ENCODE measurements at places on chromosomes 2 and 18. TPM values are rescaled to one million over a fixed set of nuclear protein-coding genes. Genes with fewer than 3 reads are reported as not detected.

DNA sequence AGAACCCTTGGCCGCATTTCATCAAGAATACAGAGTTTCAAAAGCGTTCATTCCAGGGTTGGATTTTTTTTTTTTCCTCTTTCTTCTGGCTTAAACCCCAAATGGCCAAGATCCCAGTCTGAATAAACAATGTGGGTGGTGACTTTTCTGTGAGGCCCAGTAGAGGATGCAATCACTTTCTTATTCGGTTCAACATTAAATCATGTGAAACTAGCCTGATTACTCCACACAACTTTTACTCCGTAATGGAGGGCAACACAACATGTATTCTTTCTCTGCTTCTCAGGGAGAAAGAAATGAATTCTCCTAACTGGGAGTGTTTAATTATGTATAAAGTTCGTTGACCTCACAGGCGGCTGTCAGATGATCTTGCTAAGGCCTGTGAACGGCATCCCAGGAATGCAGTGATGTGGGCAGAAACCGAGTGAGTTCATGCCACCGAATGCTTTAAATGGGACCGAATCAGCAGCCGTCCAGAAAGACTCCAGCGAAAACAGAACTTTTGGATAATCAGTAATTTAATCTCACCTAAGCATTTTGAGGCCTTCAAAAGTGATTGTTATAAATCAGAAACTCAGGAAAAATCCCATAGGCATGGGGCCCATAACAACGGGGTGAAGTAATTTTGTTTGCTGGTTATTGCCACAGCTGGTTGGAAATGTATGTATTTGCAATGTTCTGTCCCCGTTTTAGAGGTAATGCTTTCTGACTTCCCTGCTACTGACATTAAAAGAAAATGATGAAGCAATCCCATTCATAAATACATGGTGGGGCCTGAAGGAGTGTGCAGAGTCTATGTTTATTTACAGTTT, 81.5 kb downstream of the BCL2 start:
- peak; percentile 51 for DNase-seq

The TFCP2L1 gene
- total RNA-seq = 1.6 TPM

- no peak for DNase-seq
Observed at GRCh38 chr2:136060416-136060815, 57.5 kb downstream of the CXCR4 start.

DNA sequence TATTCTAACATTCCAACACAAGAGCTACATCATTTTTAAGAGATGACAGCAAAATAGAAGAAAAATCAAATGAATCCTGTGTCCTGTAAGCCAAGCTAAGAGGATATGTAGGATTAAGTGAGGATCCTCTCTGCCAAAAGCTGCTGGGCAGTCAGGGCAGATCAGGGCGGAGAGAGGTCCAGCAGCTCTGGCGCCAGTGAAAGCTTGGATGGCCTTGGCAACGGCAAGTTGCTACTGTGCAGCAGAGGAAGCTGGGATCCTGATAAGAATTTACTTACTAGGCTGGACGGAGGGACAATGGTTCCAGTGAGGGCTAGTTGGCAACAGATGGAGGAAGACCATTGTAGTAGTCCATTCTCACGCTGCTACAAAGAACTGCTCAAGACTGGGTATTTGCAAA, 391.5 kb downstream of the XIRP2 start:
- DNase-seq = no peak

The SAG gene
- not detected for total RNA-seq

- DNase-seq = no peak
Observed at GRCh38 chr2:101820519-101820918, 123.0 kb downstream of the MAP4K4 start.

DNA sequence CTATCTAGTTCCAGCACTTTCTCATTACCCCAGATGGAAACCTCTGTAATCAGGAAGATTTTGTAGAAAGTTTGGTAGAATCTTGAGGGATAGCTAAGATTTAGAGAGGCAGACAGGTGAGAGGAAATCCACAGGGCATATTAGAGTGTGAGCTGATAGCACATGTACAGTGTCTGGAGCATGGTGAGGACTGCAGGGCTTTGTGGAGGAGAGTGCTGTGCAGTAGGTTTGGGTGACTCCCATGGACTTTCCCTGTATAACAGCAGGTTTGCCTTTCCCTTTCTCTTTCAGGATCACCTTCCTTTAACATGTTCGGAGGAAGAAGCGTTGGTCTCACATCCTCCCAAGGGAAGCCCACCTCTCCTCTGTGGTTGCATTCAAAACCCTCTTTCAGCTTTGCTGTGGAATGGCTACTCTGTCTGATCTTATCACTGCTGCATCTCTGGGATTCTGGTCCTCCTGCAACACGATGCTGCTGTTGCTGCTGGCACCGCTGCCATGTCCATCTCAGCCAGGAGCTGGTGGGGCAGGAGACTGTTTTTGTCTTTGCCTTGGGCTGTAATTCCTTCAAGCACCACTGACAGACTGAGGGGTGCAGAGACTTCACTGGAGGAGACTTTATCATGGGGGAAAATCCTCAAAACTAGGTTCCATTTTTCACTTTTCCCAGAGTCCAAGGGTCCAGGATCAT, 7.8 kb upstream of the KIF5C start:
- no peak for DNase-seq

The POTEF gene
- 0.69 TPM for total RNA-seq

- no peak for DNase-seq
Observed at GRCh38 chr2:114545052-114545451, 102.6 kb downstream of the DPP10 start.

The EIF2AK3 gene
- total RNA-seq = 13.8 TPM

- no peak for DNase-seq
Observed at GRCh38 chr2:240651185-240651584, 25.9 kb downstream of the GPR35 start.

The RTP5 gene
- not detected for total RNA-seq

- no peak for DNase-seq
Observed at GRCh38 chr2:8893978-8894820, 56.8 kb upstream of the KIDINS220 start.

DNA sequence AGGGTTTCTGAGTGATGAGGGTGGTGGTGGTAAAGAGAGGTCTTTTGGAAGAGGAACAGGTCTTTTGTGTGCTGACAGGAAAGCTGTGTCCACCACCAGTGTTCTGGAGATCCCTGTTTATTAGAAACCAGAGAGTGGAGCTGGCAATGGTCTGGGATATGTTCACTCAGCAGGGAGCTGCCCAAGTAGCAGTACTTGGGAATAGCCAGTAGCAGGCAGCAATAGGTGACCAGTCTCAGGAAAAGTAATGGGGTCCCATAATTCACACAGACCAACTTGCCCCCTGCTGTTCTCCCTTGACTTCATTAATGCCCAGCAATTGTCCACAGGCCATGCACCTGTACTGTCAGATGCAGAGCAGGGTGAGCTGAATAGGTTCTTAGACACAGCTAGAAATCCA, 1.8 kb downstream of the TSPYL6 start:
- DNase-seq = peak; percentile 31

- no peak for DNase-seq
Observed at GRCh38 chr2:85761-86160, 39.5 kb upstream of the FAM110C start.

GRCh38 chr2:67904566-67904965, 158.2 kb downstream of the C1D start:
- no peak for DNase-seq

The XDH gene
- 1.3 TPM for total RNA-seq

GRCh38 chr18:74625157-74625556, 27.5 kb downstream of the ZNF407 start:
- no peak for DNase-seq

DNA sequence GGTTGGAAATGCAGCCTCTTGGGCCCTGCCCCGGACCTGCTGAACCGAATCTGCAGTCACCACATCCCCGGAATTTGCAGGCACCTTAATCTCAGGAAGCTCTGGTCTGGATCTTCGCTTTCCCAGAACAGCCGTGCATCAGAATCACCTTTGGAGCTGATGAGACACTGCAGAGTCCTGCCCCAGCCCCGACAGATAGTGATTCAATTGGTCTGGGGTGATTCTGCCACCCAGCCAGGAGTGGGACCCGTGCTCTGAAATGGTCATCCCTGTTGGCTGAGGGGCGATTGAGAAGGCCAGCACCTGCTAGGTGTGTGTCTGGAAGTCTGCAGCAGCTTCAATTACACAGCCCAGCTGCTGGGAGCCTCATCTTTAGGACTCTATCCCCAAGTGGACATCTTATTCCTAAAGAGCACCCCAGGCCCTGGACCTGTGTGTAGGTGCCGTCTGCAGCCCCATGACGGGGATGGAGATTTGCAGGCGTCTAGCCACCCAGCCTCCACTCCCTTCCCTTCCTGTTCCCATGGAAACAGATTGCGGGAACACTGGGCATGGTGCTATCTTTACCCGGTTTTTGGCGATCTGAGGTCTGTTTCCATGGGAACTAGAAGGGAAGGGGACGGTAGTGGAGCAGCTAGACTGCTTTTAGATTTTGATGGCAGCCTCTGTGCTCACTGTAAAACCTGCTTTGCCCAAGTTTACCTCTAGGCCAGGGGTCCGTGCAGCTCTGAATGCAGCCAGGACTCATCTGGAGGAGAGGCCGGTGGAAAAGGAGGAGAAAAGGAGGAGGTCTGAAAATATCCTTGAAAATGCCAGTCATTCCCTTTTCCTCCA, 156.1 kb downstream of the LDLRAD4 start:
- DNase-seq = peak; percentile 62

DNA sequence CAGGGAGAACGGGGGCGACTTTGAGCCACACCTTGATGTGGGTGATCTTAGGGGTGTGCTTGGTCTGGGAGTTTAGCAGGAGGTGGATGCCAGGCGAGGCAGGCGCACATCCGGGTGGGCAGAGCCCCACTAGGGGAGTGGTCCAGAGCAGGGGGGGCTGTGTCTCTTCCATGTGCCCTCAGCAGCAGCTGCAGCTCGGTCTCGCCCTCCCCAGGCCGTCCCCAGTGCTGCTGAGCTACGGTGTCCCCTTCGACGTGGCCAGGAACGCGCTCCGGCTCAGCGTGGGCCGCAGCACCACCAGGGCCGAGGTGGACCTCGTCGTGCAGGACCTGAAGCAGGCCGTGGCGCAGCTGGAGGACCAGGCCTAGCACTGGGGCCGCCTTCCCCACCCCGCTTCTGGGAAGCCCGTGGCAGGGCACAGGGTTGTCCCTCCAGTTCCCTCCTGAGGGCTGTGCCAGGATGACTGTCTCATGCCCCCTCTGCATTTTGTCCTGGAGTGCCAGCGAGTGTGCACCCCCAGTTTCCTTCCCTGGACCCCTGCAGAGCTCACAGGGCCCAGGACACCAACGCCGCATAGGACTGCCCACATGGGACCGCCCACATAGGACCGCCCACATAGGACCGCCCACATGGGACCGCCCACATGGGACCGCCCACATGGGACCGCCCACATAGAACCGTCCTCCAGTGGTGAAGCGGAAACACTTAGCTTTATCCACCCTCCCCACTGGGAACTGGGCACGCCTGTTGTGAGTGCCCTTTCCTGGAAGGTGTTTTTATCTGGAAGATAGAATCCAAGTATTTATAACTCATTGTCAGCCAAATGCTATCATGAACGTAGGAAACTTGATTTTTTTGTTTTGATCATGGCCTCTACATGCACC, 1.9 kb upstream of the ESPNL start:
- DNase-seq = peak; percentile 97

- no peak for DNase-seq
Observed at GRCh38 chr2:71423817-71424420, 29.4 kb upstream of the DYSF start.

DNA sequence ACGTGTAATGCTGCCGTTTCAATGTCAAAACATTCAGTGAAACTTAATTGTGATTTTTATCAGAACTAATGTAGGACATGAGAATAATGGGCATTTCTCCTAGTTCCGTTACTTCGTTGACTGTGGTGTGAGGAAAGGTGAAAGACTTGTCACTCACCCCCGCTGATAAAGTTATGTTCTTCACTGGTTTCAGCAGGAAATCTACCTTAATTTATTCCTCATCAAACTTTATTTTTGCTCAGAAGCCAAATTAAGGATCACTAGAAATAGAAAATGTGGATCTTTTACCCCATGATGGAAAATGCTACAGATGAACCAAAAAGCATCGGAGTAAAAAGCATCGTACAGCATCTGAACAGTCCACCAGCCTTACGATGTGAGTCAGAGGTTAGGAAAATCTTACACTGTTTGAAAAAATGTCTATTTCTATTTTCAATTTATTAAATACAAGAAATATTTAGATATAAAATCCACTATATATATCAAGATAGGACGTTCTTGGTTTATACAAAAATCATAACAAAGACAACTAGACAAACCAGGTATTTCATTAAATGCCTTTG, 1.0 kb upstream of the ROCK1 start:
- no peak for DNase-seq

GRCh38 chr2:191285252-191285651, 40.0 kb downstream of the MYO1B start:
- DNase-seq = no peak

GRCh38 chr2:24820175-24820513, 26.9 kb downstream of the CENPO start:
- DNase-seq = peak; percentile 23

The AGXT gene
- total RNA-seq = not detected

GRCh38 chr2:160407393-160408172, 86.0 kb downstream of the RBMS1 start:
- peak; percentile 87 for DNase-seq

DNA sequence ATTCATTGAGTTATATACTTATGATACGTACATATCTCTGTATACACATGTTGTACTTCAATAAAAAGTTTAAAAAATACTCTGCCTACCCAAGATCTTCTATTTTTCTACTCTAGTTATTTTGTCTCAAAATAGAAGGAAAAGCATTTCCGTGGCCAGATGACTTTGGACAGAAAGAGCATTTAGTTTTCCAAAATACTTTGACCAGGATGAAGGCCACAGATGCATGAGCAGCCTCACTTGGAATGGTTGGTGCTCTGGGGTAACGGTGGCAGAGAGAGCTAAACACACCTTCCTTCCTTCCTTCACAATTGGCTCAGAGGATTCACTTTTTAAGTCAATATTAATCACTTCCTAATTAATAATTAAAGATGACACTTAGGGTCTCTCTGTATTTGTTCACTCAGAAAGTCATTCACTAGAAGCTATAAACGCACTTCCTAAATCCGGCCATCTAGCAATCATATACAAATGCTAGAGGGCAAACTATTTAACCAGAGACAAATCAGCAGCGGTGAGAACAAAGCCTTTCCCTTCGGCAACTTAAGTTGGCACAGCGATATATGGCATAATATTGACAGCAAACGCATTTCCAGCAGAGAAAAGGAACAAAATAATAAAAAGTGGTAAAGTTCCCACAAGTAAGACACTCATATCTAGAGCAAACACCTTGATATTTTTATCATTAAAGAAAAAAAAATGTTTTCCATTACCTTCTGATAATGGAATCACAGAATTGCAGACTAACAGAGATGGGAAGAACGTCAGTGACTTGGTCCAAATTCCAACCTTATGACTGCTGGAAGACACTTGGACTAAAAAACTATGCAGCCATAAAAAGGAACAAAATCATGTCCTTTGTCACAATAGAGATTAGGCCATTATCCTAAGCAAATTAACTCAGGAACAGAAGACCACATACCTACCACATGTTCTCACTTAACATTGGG, 55.9 kb upstream of the NARS1 start:
- no peak for DNase-seq

- no peak for DNase-seq
Observed at GRCh38 chr18:64986906-64987495, 763.8 kb upstream of the CDH7 start.

DNA sequence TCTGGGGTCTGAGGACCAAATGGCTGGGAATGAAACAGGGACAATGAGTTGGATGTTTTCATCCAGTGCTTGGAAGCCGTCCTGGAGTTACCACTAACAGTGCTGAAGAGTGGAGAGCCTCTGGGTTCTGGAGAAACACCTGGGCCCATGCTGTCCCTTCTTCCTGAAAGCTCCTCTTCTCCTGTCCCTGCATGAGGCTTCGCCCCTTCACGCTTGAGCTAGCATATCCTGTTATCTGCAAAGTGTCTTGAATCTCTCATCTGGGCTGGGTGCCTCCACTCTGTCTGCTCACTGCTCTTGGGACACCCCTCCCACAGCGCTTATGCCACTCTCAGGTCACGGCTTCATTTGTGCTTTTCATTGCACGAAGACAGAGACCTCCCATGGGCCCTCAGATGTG, 154.5 kb downstream of the MYCN start:
- no peak for DNase-seq

Measured in H7 (cell line).